Renal cortex interstitium (tissue), 15 donors: ENCODE measurements at places on chromosomes 13 and 19. TPM values are rescaled to one million over a fixed set of nuclear protein-coding genes. Genes with fewer than 3 reads are reported as not detected.

GRK1 gene
- 0.08 TPM for polyA plus RNA-seq

GZMM gene
- polyA plus RNA-seq, result 0.29 TPM

CAPN12 gene
- 17.4 TPM for polyA plus RNA-seq

IZUMO2 gene
- polyA plus RNA-seq, result 0.53 TPM

SCGB2B2 gene
- 1.5 TPM for polyA plus RNA-seq

AMER2 gene
- polyA plus RNA-seq, result 0.39 TPM

DNA sequence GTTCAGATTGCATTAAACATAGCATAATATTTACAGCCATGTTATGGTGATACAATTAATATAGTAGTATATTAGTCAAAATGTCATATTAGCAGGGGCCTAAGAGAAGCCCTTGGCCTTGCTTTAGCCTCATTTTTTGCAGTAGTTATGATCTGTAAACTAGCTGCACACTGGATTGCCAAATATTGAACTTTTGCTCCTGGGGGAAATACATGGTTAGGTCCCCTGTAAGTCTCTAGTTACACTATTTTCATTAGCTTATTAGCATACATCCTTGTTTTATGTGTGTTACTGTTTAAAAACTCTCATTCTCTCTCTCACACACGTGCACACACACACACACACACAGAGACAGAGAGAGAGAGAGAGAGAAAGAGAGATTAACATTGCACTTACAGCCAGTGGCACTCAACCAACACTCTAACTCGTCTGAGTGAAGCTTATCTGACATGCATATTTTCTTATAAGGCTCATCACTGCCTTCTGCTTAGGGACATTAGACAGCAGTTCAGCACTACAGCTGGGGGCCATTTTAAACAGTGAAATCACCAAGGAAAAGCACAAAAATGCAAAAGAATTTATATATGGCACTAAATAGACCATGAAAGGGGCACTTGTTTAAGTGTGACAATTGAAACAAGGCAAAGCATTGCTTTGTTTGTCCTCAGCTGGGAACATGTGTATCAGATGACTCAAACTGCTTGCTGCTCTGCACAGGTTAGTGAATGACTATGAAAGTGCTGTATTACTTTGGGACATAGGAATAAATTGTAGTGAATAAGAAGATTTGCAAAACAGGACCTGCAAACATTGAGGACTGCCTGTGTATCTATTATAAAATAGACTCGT is 278.7 kb downstream of the GPC6 start:
- no peak for DNase-seq

DNA sequence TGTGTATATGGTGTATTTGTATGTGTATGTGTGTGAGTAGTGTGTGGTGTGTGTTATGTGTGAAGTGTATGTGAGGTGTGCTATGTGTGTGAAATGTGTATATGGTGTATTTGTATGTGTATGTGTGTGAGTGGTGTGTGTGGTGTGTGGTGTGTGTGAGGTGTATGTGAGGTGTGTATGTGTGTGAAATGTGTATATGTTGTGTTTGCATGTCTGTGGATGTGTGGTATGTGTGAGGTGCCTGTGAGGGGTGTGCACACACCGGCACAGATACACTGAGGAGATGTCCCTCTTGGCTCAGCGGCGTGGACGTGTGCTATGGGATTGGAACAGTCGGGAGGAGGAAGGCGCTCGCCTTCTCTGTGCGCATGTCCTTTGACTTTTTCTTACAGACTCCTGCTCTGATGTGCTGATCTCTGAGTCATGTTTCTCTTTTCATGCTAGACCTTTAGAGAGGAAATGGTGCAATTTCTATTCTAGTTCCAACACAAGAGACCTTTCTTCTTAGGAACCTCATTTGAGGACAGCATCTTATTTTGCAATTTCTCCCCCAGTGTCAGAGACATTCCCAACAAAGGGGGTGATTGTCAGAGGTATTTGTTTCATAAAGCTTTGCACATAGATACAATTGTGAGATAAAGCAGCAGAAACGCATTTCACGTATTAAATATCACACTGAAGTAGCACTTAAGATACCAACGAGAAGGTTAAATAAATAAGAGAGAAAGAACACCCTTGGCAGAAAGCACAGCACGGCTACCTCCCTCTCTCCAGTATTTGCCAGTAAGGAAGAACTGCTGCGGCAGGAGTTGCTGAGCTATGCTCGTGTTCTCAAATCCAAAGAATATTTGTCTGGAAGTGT is 11.3 kb upstream of the TNFRSF19 start:
- DNase-seq, result no peak

DNA sequence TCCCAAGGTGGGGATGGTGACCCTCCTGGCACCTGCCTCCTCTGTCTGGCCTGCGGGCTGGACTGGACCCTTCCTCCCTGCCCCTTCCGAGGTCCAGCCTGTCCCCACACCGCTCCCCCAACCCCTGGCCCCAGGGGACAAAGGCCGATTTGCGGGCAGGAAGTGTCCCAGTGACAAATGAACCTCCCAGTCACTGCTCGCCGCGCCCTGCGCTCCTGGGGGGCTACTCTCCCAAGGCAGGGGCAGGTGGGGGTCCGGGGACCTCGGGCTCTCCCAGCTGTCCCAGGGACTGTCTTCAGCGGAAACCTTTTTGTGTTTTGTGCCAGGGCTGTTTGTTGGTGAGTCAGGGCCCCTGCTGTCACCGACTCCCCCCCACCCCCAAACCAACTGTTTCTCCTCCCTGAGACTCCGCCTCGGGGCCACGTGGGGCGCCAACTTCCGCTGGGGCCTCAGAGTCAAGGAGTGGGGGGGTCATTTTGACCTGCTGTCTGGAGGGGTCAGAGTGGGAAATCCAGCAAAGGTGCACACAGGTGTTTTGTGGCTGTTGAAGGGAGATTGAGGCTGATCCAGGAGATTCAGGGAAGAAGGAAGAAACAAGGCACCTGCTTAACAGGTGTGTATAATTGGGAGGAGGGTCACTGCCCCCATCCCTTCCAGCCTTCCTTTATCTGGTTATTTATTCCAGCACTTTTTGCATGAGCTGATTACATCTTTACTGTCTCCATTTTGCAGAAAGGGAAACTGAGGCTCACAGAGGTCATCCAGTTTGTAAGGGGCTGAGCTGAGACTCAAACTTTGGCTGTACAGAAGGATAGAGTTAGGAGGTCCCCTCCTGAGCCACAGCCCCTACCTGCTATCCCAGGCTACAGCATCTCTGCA is 831 bp downstream of the PGPEP1 start:
- DNase-seq, result no peak

GRCh38 chr13:75855216-75855615 is 219.1 kb downstream of the LMO7 start:
- DNase-seq, result no peak

DNA sequence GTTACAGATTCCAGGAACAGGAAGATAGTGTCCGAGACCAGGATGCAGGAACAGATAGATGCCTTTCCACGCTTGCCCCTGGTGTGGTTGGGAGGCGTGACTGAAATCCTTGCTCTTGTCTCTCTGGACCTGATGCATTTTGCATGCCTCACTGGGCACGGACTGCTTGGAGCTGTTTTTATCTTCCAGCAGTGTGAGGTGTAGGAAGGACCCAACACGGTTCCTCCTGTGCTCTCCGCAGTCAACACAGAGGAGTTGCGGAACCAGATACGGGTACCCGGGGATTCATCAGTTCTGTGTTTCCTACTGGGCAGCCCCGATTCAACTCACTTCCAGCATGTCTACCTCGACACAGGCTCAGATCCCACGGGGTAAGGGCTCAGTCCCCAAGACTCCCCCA is 6.5 kb downstream of the DOT1L start:
- DNase-seq, result no peak

DNA sequence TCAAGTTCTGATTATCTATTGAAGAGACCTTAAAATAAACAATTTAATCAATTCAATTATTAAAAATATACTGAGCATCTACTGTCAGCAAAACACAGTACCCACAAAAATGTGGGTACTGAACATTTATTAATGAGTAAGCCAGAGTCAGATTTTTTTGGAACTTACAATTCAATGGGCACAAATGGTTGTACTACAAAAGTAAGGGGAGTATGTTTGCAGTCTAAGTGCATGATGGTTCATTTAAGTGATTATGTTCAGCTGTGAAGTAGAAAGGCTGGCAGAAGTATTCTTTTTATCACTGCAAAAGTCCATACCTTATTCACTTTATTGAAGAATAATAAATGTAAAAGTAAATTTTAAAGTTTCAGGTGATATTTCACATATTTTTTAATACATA is 27.6 kb downstream of the FGF14 start:
- no peak for DNase-seq

DNA sequence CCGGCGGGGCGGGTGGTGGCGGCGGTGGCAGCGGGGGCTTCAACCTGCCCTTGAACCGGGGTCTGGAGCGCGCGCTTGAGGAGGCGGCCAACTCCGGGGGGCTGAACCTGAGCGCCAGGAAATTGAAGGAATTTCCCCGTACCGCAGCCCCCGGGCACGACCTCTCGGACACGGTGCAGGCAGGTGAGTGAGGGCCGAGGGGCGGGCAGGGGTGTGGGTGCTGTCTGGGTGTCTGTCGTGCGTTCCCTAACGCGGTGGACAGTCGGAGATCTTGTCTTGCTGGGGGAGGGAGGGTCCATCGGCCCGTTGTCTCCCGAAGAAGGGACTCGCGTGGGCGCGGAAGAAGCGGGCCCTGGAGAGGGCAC is 533 bp downstream of the LRCH1 start:
- no peak for DNase-seq

- no peak for DNase-seq
These were observed 2.0 kb downstream of the ZBTB7A start for GRCh38 chr19:4064496-4065260.

DNA sequence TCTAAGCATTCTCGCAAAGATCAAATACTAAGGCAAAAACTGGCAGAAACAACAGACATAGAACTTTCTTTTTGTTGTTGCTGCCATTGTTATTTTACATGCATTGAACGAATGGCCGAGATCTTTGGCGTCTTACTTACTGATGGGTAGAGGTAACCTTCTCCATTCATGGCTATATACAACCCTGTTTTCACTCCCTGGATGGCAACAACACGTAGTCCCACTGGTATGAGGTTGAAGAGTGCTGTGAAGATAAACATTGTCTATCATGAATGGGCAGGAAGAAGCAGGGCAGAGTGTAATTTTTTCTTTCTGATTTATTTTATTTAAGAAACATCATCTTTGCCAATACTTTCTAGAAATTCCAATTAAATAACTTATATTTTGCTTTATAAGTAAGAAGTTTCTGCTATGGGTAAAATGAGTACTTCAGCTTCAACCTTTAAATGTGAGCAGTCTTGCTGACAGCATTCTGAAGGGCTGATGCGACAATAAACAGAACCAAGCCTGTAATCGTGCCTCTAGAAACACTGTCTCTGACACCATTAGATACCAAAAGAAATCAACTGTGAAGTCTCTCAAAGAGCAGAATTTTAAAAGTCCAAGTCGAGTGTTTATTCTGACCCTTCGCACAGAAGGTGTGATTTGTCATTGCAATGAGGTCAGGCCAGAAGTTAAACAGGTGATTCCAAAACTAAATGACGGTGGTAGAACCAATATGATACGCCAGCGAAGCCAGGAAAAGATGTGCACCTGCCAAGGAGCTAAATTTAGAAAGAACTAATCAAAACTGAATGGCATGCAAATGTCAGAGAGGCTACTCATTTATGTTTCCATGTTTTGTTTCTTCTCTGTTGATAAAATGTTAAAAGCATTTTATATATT is 416.4 kb downstream of the ITGBL1 start:
- DNase-seq, result no peak
